ENCODE measurements at places on chromosomes 2 and 18. TPM values are rescaled to one million over a fixed set of nuclear protein-coding genes. Genes with fewer than 3 reads are reported as not detected.

DNA sequence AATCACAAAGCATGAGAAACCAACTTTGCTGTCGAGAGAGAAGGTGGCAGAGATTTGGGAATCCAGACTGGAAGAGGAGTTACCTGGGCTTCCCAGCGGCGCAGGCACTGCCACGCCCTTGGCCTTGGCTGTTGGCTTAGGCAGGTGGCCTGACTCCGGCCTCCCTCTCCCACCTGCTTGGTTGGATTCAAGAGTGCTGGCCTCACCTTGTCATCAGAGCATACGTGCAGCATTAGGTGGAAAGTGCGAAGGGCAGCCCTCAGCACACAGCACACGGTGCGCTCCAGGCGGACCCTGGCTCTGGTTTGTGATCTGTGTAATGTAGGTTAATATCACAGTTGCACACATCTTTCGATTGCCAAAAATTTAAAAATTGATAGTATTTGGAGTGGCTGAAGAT, 19.2 kb upstream of the ASB1 start:
- DNase-seq: no peak

DNA sequence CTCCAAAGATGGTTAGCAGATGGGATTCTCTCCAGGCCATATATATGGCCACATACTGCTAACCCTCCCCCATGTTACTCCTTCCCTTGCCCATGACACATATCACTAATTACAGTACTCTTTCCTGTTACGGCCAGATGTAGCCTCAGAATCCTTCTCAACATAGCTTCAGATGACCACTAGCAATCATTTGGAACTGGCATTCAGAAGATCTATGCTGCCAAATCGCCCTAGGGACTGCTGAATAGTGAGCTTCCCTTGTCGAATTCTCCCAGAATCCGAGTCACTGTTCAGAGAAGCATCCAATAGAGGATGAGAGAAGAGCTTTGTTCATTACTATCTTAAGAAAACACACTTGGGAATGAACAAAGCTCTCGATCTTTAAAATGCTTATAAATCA, 121.2 kb upstream of the TANK start:
- no peak for DNase-seq

DNA sequence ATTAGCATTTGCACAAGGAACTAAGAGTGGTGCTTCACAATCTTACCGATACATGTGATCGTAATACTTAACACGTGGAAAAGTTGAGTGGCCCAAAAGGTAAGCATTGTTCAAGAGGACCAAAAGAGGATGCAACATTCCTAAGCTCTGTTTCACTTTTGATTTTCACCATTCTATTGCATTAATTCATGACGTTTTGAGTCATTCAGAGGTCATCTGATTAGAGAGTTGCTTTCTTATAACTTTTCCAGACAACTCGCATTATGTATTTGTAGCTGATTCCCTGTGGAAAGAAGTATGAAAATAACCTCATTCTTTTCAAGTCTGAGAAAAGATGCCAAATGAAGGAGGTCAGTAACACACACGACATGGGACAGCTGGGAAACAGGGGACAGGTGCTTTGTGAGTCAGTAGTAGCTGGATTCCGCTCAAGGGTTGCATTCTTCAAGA, 344.4 kb downstream of the RND3 start:
- DNase-seq: no peak

DNA sequence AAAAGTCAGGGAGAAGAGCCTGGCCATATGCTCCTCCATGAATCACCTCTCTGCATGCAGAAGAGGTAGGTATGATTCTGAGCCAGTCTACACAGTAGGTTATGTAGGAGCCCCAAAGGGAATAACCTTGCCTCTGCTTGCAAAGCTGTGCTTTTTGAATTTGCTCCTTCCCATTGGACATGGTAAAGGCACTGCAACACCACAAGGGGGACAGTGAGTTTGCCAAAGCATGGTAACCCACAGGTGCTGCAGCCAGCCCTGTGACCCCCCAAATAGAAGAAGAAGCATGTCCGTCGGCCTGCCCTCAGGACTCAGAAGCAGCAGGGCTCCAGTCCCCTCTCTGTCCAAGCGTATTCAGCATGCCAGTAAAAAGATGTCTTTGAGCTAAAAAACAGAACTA, 51.0 kb upstream of the BCL2L11 start:
- no peak for DNase-seq

- no peak for DNase-seq
These were observed 24.6 kb upstream of the DAW1 start for GRCh38 chr2:227846831-227847230.

- no peak for DNase-seq
These were observed 18.0 kb upstream of the HK2 start for GRCh38 chr2:74815941-74816340.

DNA sequence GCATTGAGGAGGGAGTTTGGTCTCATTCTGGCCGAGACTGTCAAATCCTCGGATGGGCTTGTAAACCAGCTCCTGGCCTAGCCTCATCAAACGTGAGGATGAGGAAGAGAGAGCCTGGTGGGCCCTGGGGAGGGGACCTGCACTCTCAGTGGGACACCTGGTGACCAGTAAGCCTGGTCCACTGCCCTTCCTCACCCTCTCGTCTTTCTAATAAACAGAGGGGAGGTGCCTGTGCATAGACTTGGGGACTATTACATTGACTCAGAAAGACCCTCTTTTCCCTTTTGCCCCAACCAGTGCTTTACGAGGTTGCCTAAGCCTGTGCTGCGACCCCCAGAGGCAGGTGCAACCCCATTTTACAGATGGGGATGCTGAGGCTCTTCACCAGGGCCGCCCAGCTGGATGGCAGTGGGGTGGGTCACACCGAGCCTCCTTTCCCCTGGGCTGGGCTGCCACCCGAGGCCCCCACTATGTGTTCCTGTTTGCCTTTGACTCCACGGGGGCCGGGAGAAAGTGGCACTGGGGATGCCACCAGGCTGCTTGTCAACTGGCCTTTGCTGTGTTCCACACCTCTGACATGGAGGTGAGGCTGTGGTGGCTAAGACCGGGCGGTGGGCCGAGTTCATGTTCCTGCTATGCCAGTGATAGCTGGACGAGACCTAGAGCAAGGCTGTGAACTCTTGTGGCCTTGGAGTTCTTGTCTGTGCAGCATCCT, 85.9 kb downstream of the GLI2 start:
- DNase-seq: no peak

GRCh38 chr2:119751706-119752105, 8.0 kb upstream of the PTPN4 start:
- DNase-seq: no peak

Gene C2orf81
- 0.64 TPM for total RNA-seq

Gene VIT
- 3.4 TPM for total RNA-seq

Gene BMP10
- total RNA-seq: 0.49 TPM

Gene C2orf92
- total RNA-seq: 3.9 TPM

Data from heart left ventricle (tissue), 16 donors.